ENCODE measurements at places on chromosomes 11 and 22. TPM values are rescaled to one million over a fixed set of nuclear protein-coding genes. Genes with fewer than 3 reads are reported as not detected.

DNA sequence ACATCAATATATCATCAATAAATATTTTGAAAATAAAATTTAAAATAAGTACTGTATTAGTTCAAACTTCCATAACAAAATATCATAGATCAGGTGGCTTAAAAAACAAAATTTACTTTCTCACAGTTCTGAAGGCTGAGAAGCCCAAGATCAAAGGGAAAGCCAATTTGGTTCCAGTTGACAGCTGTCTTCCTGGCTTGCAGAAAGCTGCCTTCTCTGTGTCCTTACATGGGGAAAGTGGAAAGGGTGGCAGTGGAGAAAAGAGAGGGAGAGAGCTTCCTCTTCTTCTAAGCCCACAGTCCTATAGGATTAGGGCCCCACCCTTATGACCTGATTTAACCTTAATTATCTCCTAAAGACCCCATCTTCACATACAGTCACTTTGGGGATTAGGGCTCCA is 51.2 kb upstream of the MYOD1 start:
- no peak for DNase-seq

GRCh38 chr22:23073526-23074229 is 3.4 kb downstream of the GNAZ start:
- no peak for DNase-seq

DNA sequence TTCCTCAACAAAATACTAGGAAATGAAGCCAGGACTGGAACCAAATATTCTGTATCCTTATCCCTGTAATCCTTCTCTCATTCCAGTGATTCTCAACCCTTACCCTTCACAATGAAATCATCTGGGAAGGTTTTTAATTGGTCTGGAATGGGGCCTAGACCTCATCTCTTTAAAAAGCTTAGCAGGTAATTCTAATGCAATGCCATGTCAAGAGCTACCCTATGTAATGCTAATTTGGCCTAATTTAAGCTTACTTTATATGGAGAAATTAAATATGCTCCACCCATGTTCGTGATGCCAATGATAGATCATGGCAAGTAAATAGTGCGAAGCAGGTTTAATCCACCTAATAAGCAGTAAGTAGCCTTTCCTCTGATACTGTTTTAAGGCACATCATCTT is 101.7 kb downstream of the SGSM3 start:
- DNase-seq, result no peak

GRCh38 chr22:47739291-47740015 is 977.0 kb downstream of the TBC1D22A start:
- DNase-seq, result no peak

SLC25A45 gene
- total RNA-seq, result 24.5 TPM

POTEH gene
- total RNA-seq, result not detected

SEPTIN5 gene
- 0.53 TPM for total RNA-seq

DNA sequence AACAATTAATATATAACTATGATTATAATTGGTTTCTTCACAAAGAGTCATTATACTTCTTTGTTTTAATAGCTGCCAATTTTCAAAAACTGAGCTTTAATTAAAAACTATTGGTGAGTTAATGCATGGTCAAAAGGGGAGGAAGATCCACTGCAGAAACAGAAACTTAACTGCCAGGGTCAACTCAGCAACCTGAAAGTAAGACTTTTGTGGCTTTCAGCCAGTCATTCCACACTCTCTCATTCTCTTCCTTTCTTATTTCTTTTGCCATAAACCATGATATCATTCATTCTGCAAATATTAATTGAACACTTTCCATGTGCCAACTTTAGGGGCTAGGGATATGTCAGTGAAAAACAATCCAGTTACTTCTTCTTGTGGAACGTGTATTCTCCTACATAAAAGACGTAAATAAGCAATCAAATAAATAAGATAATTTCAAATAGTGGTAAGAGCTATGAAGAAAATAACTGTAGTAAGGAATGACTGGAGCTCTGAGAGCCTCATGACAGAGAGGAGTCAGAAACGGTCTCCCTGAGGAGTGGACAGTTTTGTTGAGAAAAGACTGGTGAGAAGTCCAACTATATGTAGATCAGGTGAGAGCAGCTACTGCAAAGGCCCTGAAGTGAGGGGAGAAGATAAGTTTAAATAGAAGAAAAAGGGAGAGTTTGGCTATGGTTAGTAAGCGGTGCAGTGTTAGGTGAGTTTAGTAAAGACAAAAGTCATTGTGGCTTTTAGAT is 130.5 kb downstream of the GRIA4 start:
- no peak for DNase-seq

OR56A3 gene
- total RNA-seq, result not detected

LSP1 gene
- total RNA-seq, result 463 TPM

PLAAT5 gene
- total RNA-seq, result 0.68 TPM

ZNF280B gene
- 2.6 TPM for total RNA-seq

GRCh38 chr11:119108146-119108856 is 1.2 kb downstream of the C2CD2L start:
- peak; percentile 63 for DNase-seq

ATP6V1E1 gene
- total RNA-seq, result 86.2 TPM

DNA sequence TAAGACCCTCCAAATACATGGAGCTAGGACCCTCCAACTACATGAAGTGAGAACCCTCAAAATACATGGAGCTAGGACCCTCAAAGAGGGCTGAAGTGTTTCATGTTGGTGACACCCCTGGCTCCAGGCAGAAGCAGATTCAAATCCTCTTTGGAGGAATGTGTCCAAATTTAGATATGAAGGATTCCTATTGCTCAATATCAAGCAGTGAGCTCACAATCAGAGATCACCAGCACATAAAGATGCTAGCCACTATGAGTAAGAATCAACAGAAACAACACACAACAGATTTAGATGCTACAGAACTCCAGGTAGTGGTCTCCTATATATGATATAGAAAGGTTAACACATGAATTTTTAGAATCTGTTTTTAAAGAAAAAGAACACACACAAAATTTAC is 11.2 kb upstream of the RAB3IL1 start:
- DNase-seq, result no peak

GRCh38 chr22:22015631-22016030 is 33.0 kb upstream of the TOP3B start:
- no peak for DNase-seq

GRCh38 chr11:11218629-11218986 is 134.4 kb downstream of the CSNK2A3 start:
- no peak for DNase-seq

SIDT2 gene
- total RNA-seq, result 20.2 TPM

DNA sequence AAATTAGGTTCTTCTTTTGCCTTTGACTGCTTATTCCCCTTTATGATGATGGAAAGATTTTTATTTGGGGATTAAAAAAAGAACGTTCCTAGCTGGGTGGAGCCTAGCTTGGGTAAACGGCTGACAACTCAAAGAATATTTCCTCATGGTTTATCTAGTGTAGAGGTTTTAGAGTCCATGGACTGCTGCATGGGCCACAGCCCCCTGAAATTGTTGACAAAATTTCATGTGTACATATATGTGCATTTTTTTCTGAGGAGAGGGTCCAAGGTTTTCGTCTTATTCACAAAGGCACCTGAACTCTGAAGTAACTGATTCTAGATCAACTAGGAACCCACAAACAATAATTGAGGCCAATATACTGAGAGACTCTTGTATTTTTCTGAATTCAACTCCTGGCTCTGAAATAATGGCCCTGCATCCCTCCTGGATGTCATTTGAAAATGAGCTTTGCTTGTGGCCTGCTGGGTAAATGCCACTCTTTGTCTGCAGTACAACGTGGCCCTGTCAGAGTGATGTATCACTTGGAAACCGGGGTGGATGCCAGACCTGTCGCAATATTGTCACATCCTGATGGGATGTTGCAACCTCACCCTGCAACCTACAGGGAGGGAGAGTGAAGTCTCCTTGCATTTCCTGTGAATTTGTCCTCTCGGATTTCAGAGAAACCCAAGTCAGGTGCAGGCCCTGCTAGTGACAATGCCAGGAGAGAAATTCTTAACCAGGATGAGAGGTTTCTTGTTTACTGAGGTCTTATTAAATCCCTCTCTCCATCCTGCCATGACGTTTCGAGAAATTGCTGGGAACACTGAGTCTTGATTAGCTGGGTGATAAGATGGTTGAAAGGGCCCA is 33.8 kb downstream of the EHF start:
- no peak for DNase-seq

DNA sequence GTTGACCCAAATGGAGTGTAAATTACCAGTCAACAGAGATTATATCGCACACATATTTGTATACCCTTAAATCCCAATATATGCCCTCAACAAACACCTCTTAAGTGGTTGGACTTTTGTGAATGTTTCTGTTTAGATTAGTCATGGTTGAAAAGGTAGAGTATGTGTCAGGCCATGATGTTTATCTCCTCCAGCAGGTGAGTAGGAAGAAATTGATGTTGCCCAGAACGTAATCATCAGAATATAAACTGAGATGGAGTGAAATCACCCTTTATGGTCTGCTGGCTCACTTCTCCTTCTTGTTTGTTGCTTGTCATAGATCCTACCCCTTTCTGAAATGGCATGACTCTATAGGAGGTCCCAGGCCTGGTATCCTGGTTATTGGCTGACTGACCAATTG is 431.8 kb downstream of the ETS1 start:
- no peak for DNase-seq

GRCh38 chr11:9850224-9850895 is 186.5 kb downstream of the SWAP70 start:
- no peak for DNase-seq

GRCh38 chr22:30837531-30837930 is 131.0 kb downstream of the MORC2 start:
- DNase-seq, result no peak

DNA sequence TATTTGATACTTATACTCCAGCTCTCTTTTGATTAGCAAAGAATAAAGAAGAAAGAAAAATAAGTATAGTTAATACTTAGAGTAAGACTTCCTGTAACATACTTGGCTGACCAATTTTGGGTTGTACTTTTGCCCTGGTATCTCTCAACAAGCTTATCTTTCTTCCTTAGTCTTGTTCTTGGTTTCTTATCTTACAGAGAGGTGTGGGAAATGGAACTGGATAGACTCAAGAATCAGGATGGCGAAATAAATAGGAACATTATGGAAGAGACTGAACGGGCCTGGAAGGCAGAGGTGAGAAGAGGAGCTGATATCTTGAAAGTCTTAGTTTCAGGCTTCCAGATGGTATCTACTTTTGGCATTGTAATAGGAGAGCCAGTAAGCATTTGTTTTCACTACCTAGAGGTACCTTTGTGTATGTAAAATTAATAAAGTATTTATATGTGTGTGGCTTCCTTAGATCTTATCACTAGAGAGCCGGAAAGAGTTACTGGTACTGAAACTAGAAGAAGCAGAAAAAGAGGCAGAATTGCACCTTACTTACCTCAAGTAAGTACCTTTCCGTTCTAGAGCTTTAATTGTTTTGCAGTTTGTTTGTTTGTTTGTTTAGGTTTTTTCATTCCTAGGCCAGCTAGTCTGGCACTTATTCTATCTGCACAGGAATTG is 11.3 kb upstream of the BACE1-AS start:
- no peak for DNase-seq

GRCh38 chr22:30079952-30080533 is at the start of gene HORMAD2:
HORMAD2 (plus strand) TSS chr22:30080464; CDS start chr22:30093953, 13,489 bp downstream.
- no peak for DNase-seq

DNA sequence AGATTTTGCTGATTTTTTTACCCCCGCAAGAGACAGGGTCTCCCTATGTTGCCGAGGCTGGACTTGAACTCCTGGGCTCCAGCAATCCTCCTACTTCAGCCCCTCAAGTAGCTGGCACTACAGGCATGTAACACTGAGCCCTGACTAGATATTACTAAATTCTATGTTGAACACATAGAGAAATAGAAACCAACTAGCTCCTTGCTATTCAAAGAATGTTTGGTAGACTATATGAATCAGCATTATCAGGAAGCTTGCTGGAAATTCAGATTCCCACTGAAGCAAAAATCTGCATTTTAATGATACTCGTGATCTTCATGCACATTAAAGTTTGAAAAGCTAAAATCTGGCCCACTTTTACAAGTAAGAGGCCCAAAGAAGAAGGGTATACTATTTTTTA is 11.9 kb downstream of the TMEM41B start:
- no peak for DNase-seq

CRYBA4 gene
- not detected for total RNA-seq

USP35 gene
- 11.9 TPM for total RNA-seq

GRCh38 chr11:26901162-26901561 is 92.8 kb upstream of the FIBIN start:
- DNase-seq, result no peak

DNA sequence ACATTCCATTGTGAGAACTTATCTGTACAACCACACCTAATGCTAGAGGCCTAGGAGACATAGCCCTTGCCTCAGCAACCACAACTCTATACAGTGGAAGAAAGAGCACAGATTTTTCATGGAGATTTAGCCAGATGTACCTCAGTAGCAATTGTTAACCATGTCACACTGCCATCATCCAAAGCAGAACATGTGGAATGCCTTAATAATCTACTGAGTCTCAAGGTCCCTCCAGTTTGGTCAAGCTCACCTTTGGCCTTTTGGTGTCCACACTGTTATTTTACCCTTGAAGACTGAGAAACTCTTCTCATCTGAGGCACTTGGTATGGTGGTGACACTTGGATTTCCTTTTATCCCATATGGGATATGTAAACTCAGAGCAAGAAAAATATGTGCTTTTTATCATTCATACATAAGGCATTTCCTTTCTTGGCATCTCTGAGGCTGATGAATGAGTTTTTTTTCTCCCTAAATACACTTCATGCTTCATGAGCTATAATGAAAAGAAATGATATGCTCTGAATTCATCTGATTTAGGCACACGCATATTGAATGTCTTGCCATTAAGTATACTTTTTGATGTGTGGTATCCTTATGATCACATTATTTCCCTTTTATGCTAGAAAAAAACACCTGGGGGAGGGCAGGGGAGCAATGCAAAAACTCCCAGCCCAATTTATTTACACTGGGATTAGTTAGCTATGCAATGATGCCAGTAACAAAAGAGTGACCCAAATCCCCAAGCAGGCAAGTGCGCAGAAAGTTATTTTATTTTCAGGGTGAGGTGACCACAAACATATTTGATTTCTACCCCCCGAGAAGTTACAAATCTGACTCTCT is 63.3 kb upstream of the ME3 start:
- no peak for DNase-seq

GRCh38 chr22:31891366-31892079 is 52.8 kb upstream of the YWHAH start:
- DNase-seq, result no peak

DNA sequence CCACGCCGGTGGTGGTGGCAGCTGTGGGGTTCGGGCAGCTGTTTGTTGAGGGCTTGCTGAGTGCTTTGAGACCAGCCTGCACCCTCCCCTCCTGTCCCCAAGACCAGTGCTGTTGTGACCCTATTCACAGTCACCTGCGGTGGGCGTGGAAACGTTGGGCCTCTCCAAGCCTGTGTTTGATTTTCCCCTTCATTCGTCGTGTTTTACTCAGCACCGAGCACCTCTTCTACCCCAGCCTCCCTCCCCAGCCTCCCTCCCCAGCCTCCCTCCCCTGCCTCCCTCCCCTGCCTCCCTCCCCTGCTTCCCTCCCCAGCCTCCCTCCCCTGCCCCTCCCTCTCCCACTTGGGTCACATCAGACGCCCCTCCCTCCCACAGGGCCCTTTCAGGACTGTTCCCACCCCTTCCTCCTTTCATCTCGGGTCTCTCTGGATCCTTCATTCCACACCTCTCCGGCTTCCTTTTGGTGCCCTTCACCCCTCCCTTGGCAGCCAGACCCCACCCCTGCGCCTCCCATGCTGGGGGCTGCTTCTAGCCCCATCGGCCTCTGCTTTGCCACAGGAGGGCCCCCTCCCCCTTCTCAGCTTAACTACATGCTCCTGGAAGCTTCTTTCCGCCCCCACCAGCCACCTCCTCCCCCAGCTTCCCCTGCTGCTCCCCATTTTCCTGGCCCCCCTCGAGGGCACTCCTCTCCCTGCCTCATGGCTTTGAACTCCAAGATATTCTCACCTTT is 14.8 kb downstream of the FRMD8 start:
- DNase-seq, result no peak

- DNase-seq, result no peak
Observed at GRCh38 chr11:131744847-131745246, 374.4 kb downstream of the NTM start.

Data from activated CD8-positive, alpha-beta T cell treated with anti-CD3 and anti-CD28 coated beads, Interleukin-2, amount 10 ng/mL, durations not matched to agents 7 days and 5 days (primary cell).